ENCODE measurements at places on chromosomes 2 and 18.

GRCh38 chr2:58035352-58035751, 11.3 kb upstream of the VRK2 start:
- no peak for DNase-seq

DNA sequence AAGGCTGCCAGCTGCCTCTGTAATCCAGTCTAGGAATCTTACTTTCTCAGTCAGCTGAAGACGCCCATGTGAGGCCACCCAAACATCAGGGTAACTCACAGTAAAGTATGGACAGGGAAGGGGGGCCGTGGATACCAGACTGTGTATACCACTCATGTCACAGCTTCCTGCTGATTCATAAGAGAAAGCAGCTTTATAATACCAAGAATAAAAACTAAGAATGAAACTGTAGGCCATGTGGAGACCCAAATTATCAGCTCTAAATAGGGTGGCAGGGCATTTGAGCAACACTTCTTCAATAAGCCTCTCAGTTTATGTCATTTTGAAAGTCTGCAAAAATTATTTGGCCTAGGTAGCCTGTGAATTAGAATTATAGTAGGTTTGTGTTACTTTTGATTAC, 115.0 kb upstream of the CDCA7 start:
- DNase-seq = no peak

GRCh38 chr18:55229682-55230081, 270.4 kb upstream of the CCDC68 start:
- no peak for DNase-seq

DNA sequence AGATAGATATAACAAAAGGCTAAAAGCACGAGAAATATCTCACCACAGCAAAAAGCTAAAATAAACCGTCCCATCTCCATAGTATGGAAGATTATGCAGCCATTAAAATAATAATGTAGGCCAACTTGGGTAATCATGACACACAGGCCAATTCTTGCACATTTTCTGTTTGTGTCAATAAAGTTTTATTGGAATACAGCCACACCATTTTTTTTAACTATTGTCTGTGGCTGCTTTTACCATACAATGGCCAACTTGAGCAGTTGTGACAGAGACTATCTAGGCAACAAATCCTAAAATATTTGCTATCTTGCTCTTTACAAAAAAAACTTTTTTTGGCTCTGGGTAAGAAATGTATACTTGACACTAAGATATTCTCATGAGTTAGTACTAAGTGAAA, 212.5 kb downstream of the LRRTM4 start:
- DNase-seq = no peak

DNA sequence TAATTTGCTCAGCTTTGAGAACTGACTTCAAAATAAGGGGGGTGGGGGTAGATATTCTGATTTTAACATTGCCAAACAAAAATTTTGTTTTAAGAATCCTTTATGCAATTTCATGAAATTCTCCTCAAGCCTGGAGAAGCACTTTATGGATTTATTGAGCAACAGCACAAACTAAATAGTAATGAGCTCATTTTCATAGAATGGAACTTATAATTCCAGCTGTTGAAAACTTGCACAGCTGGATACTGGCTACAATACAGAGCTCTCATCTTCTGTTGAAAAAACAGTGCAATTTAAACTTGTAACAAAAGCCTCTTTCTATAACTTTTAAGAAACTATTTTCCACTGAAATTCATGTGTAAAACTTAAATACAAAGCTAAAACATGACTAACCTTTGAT, 137.6 kb upstream of the FN1 start:
- DNase-seq = no peak

DNA sequence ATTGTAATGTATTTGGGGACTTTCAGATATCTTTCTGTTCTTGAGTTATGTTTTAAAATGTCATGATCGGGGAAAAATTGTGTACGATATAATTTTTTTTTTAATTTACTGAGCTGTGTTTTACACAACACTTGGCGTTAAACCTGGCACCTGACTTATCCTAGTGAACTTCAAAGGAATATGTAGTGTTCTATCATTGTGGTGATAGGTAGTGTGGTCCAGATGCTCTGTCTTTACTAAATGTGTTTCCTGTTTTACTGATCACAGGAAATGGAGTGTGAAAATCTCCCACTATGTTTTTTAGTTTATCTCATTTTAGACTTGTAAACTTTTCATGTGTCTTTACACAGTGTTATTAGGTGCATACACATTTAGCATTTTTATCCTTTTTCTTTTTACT, 98.0 kb downstream of the SLC5A7 start:
- DNase-seq = no peak

GRCh38 chr2:61640406-61640805, 102.2 kb upstream of the XPO1 start:
- DNase-seq = no peak

GRCh38 chr2:241425368-241425767, 69.3 kb downstream of the FARP2 start:
- no peak for DNase-seq

- DNase-seq = no peak
Observed at GRCh38 chr2:109703077-109703476, 88.9 kb downstream of the SOWAHC start.

DNA sequence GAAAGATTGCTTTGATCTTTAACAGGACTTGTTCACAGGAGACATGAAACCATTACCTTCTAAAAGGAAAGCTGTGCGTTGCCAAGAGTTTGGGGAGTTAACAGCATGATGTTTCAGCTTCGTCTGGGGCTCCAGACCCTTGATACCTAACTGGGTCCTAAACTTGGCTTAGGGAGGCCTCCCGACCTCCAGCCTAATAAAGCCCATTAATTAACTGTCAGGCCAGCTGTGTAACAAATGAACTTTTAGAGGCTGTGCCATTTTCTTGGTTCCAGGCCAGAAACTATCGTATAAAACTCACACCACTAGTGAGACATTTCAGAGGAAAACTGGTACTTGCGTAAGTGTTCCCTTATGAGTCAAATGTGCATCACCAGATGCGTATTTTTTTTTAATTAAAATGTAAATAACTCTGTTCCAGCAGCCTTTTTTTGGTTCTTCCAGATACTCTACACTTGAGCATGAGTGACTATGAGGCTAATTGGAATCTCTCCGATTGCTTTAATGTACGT, 236.5 kb downstream of the BCL2 start:
- no peak for DNase-seq

- DNase-seq = no peak
Observed at GRCh38 chr2:75480971-75481836, 79.5 kb downstream of the EVA1A start.

GRCh38 chr2:238900511-238900910, 52.6 kb downstream of the TWIST2 start:
- no peak for DNase-seq

GRCh38 chr2:132581991-132582738, 87.8 kb downstream of the LYPD1 start:
- no peak for DNase-seq

DNA sequence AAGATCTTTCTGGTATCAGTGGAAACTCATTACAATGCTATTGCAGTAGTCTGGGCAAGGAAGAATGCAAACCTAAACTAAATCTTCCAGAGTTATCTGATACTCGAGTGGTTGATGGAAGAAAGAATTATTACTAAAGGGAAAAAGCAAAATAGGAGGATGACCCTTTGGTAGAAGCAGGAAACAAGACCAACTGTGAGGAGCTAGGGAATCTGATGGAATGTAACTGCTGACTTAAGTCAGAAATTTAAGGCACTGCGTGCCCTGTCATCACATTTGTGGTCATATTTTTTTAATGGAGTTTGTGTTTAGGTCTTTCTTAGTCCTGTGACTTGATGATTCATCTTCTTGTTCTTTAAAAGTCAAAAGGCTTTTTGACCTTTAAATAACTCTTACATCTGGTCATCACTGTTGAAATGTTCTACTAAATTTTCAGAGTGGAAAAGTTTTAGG, 36.5 kb upstream of the ARMC9 start:
- no peak for DNase-seq

GRCh38 chr2:58376592-58376991, 135.5 kb upstream of the FANCL start:
- DNase-seq = no peak

DNA sequence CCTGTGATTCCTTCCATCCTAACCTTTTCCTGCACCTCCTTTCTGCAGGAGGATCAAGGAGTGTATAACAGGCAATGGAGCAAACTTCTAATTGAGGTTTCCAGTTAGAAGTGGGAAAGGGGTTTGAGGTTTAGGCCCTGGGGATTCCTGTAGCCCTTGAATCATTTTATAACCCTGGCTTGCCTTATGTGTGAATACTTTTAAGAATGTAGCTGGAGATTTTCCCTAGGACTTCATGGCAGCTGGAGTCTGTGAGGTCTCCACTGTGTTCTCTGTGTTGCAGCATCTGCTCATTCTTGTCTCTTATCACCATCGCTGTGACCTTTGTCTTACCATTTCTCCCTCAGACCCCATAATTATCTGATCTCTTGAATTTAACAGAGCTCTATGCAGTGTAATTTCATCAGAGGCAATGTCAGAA, 370.2 kb upstream of the SLC14A2 start:
- no peak for DNase-seq

GRCh38 chr2:95315801-95316411, 18.8 kb downstream of the KCNIP3 start:
- no peak for DNase-seq

DNA sequence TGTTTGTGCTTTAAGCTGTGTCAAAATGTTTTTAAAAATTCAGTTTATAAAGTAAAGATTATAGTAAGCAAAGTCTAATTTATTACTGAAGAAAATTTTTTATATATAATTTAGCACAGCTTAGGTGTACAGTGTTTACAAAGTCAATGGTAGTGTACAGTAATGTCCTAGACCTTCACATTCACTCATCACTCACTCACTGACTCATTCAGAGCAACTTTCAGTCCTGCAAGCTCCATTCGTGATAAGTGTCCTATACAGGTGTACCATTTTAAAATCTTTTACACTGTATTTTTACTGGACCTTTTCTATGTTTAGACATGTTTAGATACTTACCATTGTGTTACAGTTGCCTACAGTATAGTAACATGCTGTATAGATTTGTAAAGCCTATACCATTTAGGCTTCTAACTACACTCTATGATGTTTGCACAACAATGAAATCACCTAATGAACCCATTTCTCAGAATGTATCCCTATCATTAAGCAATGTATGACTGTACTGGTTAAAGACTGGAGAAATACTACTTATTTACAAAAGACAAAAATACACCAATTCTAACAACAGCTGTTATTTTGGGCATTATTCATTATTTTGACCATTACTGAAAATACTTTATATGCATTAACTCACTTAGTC, 95.1 kb downstream of the STRN start:
- DNase-seq = no peak

GRCh38 chr2:119753041-119753929, 6.4 kb upstream of the PTPN4 start:
- no peak for DNase-seq

DNA sequence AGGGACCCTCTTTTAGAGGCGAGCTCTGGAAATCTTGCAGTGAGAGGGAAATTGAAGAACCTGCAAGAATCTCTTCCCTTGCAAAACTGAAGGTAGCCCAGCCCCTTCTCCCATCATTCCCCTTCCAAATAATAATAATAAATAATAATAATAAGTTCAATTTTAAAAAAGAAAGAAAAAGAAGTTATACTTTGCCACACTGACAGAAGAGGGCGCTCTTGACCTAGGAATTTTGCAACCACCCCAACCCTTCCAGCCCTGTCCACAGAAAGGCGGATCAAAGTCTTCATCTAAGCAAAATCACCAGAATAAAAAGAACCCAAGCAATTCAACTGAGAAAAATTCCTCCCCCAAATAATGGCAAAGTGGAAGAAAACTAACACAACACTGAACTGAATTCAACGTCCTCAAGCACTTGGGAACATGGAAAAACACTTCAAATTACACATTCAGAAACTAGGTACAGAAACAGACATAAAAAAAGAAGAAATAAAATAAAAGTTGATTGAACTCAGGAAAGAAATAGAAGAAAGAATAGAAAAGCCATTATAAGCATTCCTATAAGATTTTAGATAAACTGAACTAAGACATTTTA, 98.9 kb upstream of the GLS start:
- no peak for DNase-seq

DNA sequence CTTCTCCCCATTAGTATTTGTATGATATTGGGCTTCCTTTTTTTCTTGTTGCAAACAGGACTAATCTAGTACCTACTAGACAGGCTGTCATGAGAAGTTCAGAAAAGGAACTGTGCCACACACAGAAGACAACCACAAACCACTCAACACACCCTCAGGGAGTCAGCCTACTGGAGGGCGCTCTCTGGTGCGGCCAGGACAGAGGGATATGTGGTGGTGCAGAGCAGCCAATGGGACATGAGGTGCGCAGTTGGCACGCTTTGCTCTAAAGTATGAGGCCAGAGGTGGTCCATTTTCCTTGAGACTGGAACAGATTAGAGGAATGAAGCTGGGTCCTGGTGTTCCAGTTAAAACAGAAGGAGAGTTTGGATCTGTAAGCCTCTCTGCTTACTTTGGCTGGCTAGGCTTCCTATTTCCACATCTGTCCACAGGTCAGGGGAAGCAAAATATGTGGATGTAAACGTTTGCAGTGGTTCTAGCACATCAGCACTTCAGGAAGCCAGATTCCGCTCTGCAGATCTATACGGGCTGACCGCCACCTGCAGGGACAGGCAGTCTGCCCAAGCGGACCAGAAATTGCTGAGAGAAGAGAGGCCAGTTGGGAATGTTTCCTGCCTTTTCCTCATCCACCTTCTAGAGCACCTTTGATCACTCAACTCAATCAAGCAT, 114.1 kb downstream of the GFPT1 start:
- DNase-seq = no peak

DNA sequence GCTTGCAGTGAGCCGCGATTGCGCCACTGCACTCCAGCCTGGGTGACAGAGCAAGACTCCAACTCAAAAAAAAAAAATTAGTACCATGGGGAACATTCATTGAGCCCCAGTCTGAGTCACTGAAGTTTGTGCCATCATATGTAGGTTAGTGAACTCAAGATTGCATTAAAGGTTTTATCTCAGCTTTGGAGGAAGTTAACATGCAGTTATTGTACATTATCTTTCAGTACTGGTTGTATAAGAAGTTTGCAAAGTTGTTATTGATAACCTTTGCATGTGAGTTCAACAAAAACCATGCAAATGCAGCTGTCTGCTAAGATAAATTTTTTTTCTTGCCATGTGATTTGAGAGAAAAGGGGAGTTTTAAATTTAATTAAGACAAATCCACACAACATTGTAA, 95.7 kb downstream of the MEIS1 start:
- DNase-seq = no peak

DNA sequence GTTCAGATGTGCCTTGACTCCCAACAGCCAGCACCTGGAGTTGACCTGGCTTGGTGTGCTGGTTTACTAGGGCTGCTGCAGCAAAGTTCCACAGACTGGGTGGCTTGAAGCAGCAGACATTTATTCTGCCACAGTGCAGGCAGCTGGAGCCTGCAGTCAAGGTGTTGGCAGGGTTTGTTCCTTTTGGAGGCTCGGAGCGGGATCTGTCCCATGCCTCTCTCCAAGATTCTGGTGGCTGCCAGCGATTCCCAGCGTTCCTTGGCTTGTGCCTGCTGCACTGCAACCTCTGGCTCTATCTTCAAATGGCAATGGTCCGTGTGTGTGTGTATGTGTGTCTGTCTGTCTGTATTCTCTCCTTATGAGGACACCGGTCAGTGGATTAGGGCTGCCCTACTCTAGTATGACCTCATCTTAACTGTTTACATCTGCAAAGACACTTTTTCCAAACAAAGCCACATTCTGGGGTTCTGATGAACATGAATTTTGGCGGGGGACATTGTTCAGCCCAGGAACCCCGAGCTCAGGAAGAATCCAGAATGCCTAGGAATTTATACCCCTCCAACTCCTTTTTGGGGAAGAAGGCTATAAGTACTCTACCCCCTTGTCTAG, 44.7 kb upstream of the TMEM131 start:
- DNase-seq = no peak

GRCh38 chr2:212873256-212873655, 278.2 kb downstream of the IKZF2 start:
- DNase-seq = no peak

GRCh38 chr18:10197097-10197496, 257.3 kb upstream of the APCDD1 start:
- no peak for DNase-seq
